ENCODE measurements at places on chromosomes 4 and X.

GRCh38 chr4:54391104-54391503, 162.0 kb downstream of the PDGFRA start:
- DNase-seq = no peak

DNA sequence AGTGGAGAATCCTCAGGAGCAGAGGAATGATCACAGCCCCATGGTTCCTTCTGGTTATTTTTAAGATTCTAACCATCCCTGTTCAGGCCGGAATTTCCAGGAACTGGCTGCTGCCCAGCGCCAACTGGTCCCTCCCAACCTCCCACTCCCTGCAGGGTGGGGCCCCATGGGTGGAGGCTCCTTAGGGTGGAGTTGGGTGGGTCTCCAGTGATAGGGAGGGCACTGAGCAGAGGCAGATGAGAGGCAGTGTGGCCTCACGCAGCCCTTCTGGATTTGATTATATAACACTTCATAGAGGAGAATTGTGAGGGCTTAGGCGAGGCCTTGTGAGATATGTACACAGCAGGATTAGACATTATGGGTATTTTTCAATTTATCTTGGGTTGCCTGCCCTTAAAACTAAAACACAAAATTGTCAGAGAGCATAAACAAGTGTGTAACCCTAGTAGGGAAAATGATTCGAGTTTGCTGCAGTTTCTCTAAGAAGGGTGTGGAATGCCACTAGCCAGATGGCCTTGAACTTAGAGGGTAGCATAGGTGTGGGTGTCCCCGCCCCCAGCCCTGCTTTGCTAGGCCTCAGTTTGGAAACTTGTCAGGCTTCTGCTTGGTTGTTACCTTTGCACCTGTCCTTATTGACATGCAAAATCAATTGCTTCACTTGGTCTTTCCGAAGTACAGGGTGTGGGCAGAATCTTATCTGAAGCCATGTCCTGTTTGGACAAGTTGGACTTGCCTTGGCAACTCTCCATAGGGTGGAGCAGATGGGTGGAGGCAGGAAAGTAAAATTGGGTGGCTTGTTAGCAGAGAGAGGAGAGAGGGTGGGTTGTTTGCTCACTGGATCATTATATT, 9.4 kb downstream of the KLF3 start:
- no peak for DNase-seq

GRCh38 chr4:113476800-113477199, 284.7 kb downstream of the CAMK2D start:
- DNase-seq = no peak

- DNase-seq = no peak
Measured at GRCh38 chrX:31333165-31333831, 261.5 kb upstream of the FTHL17 start.

DNA sequence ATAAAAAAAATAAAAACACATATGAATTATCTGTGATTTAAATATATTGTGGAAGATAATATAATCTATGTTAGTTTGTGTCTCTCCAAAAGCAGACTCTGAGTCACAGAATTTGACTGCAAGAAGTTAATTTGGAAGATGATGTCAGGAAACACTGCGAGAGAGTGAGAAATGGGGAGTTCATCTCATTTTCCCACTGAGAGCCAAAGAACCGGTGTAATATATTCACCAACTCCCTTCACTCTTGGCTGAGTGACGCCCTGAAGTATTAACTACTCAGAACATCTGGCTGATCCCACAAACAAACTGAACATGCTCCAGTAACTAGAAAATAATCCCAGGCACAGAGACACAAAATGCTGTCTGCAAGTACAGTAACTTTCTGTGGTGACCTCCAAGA, 345.8 kb upstream of the SPANXN1 start:
- DNase-seq = no peak

GRCh38 chrX:151225843-151226242, 49.5 kb downstream of the GPR50 start:
- no peak for DNase-seq

GRCh38 chr4:15659768-15660570, 4.8 kb upstream of the FBXL5 start:
- no peak for DNase-seq

GRCh38 chrX:107204068-107204605, 2.1 kb downstream of the NUP62CL start:
- no peak for DNase-seq

GRCh38 chr4:174859904-174860303, 30.9 kb upstream of the GLRA3 start:
- DNase-seq = no peak

DNA sequence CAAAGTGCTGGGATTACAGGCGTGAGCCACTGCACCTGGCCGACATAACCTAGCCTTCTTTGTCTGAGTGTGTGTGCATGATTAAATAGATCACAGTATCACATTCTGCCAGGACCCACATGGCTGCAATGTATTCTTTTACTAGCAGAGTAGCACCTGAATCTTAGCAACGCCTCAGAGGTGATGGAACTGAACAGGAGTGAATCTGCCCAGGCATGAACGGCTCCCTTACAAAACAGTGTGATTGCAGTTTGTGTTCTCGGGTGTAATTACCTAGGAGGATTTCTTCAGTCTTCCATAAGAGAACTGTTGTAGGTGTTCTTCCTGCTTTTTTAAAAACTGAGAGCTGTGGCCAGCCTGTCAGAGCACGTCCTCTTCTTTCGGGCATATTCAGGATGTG, 122.7 kb upstream of the STS start:
- no peak for DNase-seq

DNA sequence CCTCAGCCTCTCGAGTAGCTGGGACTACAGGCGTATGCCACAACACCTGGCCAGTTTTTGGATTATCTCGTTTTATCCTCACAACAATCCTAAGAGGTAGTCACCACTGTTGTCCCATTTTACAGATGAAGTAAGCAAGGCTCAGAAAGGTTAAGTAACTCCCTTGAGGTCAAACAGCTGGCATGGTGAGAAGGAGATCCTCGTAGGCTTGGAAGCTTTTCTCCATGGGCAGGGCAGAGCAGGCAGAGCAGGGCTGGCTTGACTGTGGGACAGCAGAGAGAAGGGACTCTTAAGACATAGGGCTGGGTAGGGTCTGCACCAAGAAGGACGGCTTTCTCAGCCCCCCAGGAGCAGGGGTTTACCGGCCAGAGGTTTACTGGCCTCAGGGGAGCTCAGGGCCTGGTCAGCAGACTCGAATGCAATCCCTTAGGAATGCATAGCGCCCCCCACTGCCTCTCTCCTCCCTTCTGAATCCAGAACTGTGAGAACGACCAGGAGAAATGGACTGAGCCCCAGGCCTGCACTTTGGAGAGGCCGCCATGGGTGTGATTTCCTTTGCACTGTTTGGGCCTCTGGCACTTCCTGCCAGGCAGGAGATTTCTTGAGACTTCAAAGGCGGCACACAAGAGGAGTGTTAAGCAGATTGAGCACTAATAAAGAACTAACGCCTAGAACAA, 14.0 kb upstream of the CDKN2AIP start:
- DNase-seq = peak; percentile 57

GRCh38 chrX:20513185-20513584, 246.5 kb upstream of the RPS6KA3 start:
- DNase-seq = no peak

DNA sequence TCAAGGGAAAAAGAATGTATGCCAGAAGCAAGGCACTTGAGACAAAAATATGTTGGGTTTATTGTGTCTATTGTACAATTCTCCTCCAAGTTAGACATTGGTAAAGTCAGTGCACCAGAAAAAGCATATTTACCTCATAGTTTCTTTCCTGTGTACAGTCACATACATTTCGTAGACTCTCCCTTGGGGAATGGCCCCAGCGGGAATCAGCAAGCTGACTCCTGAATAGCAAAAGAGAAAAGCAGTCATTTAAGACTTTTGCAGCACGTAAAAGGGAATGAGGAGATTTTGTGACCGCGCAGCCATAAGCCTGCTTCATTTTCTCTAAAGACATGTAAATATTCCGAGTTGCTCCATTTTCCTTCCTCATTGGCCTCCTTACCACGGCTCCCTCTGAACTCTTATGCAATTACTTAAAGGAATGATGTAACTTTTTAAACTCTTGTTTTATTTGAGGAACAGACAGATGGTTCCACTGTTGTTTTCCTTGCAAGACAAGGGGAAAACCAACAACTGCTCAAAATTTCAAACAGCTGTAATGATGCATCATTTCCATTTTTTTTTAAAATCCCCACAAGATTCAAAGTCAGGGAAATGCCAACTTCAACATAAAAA, 332.7 kb downstream of the UNC5C start:
- no peak for DNase-seq

DNA sequence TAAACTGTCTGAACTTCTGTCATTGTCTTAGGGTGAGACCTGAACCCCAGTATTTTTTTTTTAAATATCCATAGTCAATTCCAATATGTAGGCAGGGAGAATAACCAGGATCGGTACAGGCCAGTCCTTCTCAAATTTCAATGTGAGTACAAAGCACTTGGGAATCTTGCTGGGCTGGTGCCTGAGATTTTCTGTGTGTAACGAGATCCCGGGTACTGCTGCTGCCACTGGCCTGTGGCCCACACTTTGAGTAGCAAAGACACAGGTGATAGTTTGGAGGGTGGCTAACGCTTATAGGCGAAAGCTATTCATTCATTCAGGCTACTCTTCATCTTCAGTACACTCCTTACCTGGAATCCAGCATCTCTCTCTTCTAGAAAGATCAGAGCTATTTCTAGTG, 923.6 kb upstream of the TENM3 start:
- no peak for DNase-seq

GRCh38 chr4:136935871-136936270, 596.4 kb downstream of the PCDH18 start:
- no peak for DNase-seq

- no peak for DNase-seq
Measured at GRCh38 chr4:65918212-65918611, 247.9 kb upstream of the EPHA5 start.

GRCh38 chr4:155582971-155583437, 83.6 kb upstream of the GUCY1A1 start:
- peak; percentile 42 for DNase-seq

DNA sequence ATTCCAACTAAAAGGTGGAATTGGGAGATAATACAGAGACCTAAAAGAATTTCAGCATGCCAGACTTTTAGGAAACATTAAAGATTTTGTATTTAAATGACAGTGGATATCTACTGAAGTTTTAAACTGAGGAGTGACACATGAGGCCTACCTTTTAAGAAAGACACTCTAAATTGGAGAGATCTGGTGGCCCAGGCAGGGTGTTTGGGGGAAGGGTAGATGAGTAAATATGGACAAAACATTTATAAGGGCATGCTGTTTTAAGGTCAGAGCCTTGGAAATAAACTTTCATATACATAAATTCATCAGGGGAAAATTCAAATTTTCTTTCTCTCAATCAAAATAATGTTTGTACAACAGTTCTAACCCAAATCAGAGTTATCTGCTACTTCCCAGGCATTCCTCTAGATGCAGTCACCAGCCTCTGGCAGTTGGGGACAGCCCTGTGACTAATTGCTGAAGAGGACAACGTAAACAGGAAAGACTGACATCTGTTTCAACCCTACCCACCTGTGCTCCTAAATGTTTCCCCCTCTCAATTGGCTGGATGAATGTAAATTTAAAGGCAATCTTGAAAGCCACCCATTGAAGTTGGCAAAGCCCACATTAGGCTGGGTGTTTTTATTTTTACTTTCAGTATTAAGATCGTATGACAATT, 1646.9 kb upstream of the ADGRL3 start:
- DNase-seq = no peak

DNA sequence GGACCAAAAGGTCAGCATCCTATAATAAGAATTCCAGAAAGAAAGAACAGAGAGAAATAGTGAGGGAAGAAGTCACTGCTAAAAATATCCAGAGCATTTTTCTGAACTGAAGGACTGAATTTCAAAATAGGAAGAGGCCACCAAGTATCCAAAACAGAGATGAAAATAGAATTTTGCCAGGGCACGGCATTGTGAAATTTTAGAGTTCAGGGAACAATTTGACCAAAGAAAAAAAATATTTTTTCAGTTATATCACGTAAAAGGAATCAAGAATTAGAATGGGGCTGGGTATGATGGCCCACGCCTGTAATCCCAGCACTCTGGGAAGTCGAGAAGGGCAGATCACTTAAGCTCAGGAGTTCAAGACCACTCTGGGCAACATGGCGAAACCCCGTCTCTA, 65.4 kb downstream of the FGFBP1 start:
- no peak for DNase-seq

DNA sequence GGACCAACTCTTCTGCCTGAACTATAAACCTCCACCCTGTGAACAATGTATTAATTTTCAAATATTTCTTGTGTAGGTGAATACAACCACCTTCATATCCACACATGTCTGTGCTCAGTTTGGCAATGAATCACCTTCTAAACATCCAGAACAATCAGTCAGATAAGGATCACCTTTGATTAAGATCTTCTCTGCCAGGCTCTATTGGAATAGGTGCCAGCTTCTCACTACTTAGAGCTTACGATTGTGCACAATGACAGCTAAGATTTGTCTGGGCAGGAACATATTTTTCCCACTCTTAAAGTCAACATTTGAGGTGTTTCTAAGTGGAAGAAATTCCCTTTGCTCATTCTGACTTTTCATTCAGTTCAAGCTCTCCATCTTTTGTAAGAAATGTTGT, 237.2 kb downstream of the IL1RAPL2 start:
- no peak for DNase-seq

DNA sequence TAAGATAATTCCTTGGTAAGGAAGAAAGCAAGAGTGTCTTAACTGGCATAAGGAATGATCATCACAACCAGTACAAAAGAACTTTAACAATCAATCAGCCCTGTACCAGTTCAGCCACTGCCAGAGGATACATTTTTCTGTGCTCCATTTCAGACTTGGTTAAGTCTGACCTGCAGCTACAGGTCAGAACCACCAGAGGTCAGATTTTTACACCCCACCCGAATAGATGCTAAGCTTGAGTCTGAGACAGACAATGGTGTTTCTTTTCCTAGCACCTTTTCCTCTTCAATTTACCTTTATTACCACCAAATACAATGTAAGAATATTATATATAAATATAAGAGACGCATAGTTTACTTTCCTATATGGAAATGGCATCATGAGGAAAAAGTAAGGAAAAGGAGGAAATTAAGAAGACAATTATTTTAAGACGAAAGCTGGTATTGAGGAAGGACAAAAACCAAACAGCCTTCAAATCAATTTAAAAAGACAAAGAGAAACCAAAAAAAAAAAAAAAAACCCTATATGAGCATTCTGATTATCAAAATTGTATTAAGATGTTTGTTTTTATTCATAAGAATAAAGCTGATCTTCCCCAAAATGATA, 215.3 kb upstream of the TTC29 start:
- peak; percentile 21 for DNase-seq

- DNase-seq = no peak
Measured at GRCh38 chrX:29922607-29923006, 292.8 kb upstream of the MAGEB2 start.

GRCh38 chr4:185357733-185358440, 37.8 kb downstream of the LRP2BP start:
- no peak for DNase-seq

DNA sequence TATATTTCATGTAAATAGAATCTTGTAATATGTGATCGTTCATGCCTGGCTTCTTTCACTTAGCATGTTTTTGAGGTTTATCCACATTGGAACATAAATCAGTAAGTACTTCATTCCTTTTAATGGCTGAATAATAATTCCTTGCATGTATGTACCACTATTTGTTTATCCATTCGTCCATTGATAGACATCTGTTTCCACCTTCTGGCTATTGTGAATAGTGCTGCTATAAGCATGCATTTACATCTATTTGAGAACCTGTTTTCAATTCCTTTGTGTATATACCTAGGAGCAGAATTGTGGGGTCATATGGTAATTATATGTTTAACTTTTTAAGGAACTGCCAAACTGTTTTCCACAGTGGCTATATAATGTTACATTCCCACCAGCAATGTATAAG, 356.7 kb upstream of the DIPK2B start:
- DNase-seq = no peak
